ENCODE measurements at places on chromosomes 5 and 9. TPM values are rescaled to one million over a fixed set of nuclear protein-coding genes. Genes with fewer than 3 reads are reported as not detected.

CD74 gene
- 0.07 TPM for total RNA-seq

LHX2 gene
- not detected for total RNA-seq

ACSL6 gene
- total RNA-seq = not detected

PKD2L2 gene
- total RNA-seq = not detected

FOXI1 gene
- total RNA-seq = not detected

ISOC1 gene
- total RNA-seq = 24.9 TPM

C8G gene
- 0.67 TPM for total RNA-seq

GPR151 gene
- not detected for total RNA-seq

DNA sequence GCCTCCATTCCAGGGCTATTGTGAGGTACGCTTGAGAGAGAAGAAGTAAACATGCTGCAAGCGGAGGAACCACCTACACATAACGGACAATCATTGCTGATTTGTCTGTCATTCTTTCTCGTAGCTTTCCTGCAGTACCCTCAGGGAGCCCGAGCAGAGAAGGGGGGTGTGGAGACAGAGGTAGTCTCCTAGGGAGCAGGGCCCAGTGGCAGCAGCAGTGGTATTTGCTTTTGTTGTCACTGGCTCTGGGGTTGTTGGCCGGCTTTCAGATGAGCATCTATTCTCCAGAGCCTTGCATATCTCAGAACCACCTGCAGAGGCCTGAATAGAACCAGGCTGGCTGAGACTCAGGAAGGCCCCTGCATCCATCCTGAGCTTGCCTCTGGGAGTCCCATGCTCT lies 19.9 kb downstream of the ENHO start:
- DNase-seq = no peak

DNA sequence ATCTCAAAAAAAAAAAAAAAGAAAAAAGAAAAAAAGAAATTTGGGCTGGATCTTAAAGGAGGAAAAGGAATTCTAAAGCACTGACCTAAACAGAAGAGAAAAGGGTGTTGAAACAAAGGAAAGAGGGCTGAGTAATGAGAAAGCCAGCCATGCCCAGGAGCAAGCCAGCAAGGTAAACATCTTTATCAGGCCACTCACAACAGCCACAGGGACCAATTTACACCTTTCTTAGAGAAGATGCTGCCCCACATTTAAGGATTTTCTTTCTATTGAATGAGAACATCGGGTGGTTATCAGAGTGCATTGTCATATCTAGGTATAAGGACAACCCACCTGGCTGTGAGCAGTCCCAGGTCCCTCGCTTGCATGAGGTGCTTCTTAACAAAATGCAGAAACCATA lies 16.6 kb downstream of the LHFPL2 start:
- no peak for DNase-seq

DNA sequence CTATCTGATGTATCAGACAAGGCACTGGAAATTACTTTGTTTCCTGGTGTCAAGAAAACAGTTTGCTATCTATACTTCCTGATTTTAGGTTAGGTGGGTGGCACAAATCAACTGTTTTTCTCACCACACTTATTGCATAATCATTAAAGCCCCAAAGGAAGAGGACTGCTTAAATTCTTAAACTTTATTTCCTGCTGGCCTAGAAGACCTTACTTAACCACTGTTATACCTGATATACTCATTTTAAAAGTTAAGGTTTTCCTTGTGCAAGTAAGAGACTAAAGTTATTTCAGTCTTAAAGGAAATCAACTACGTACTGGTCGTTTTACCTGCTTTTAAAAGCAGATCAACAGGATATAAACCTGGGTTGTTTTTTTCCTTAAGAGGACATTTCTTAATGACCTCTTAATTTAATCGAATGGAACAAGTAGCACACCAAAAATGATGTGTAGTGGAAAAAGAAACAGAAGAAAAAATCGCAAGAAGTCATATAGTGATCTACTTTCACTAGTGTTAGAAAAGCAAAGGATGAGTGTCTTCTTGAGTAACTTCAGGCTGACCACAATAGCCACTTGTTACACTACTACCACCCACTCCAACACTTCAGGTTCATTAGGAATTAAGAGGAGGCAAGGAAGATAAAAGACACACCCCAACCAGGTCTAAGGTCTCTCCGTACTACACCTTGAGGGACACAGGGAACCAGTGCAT lies 974 bp downstream of the CLINT1 start:
- no peak for DNase-seq

- no peak for DNase-seq
Measured at GRCh38 chr5:150397782-150398721, 14.7 kb downstream of the CD74 start.

DNA sequence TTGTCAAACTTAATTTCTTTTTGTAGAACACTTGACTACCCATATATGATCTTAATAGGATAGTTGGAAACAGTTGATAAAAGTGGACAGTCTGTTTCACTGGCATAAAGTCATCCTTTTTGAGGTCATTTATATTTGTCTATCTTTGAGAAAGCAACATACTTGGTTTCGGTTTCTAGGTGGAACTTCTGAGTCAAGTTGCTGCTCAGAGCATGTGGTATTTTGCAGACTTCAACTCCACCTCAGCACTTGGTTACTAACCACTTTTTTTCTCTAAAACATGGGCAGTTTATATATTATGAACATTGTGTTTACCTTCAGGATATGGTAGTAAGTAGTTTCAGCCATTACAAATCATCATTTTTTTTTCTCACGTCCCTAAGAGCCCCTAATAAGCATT lies 1749.0 kb upstream of the C9orf72 start:
- no peak for DNase-seq

DNA sequence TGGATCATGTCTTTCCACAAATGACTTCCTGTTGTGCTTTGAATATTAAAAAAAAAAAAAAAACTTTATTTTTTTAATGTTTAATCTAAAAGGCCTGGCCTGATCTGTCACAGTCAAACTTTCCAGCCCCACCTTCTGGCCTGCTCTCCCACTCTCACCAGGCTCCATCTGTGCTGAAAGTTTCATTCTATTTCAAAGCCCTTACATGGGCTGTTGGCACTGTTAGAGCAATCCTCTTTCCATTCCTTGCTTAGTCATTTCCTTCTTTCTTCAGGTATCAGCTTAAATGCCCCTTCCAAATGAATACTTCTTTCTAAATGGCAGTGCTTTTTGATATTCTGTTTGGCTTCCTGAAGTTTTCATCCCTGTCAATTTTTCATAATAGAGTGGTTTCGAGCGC lies 1104.8 kb upstream of the C9orf72 start:
- no peak for DNase-seq

GRCh38 chr9:18106006-18106560 lies 367.9 kb upstream of the ADAMTSL1 start:
- DNase-seq = no peak

DNA sequence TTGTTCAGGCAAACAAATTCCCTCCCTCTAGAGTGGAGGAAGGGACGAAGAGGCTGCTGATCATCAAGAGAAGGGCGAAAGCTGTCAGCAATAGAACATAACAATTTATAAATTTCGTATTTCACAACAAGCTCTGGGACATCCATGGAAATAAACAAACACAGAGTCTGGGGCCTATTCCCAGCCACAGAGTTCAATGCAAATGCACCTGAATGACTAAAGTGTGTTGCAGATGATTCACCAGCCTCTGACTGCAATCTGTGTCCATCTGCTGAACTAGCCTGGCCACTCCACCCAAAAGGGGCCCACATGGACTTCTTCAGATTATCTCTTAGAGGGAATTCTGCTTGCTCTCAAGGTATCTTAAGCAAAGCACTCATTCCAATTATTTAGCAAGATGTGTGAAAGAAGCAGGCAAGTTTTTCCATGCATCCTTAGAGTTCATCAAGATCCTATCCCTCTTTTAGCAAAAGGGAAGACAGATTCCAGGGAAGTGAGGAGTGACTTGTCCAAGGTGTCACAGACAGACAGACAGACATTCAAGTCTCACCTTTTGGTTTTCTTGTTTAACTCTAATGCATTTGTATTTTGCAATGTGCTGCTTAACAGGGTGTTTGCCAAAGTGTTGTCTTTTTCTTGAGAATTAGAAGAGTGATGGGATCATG lies 307.8 kb upstream of the PAPPA start:
- no peak for DNase-seq

DNA sequence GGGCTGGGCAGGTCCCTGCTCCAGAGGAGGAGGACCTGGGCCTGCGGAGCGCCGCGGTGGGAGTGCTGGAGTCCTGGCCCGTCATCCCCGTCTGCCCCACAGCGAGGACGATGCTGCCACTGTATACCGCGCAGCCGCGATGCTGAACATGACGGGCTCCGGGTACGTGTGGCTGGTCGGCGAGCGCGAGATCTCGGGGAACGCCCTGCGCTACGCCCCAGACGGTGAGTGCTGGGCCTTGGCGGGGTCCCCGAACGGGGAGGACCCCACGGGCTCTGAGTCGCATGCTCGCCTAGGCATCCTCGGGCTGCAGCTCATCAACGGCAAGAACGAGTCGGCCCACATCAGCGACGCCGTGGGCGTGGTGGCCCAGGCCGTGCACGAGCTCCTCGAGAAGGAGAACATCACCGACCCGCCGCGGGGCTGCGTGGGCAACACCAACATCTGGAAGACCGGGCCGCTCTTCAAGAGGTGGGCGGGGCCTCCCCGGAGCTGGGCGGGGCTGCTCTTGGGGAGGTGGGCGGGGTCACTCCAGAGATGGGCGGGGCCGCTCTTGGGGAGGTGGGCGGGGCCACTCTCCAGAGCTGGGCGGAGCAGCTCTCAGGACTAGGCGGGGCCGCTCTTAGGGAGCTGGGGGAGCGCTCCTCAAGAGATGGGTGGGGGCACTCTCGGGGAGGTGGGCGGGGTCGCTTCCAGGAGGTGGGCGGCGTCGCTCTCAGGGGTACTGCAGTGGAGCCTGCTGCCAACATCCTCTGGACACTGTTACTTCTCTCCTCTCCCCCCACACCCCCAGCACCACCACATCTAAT lies 13.1 kb downstream of the LRRC26 start:
- no peak for DNase-seq

DNA sequence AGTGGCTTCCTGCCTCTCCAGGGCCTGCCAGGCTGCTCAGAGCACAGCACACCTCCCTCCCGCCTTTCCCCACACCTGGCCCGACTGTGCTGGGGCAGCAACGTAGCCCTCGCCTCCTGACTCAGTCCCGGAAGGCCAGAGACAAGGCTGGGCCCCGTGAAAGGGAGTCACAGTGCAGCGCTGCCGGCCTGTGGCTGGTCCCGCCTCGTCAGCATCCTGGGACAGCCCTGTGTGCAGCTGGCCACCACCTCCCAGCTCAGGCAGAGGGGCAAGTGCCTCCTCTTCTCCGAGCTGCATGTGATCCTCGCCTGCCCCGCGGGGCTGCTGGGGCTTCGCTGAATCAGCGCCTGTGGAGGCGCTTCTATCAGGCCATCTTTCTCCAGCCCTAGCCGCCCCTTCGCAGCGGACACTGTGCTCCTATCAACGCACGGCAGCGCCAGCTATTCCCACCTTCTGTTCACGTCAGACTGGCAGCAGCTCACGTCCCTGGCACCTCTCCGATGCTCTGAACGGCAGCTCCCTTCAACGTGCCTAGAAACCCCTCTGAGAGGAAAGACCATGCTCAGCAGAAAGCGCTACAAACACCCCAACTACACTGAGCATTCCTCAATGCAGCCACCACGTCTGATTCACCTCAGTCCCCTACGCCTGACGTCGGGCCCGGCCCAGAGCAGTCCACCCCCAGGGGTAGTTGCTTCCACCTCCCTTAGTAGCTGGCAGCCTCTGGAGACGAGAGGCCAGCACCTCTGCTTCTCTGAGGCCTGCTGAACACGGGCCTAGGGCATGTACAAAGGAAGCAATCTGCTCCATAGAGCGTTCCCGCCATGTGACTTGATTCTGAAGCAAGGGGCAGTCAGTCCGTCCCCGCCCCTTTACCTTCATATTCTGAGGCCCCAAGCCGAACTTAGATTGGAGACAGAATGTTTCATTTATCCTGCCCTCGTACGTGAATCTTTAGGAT lies 78.8 kb downstream of the GPR21 start:
- no peak for DNase-seq

- no peak for DNase-seq
Measured at GRCh38 chr5:135069016-135069770, 35.2 kb upstream of the PITX1 start.

DNA sequence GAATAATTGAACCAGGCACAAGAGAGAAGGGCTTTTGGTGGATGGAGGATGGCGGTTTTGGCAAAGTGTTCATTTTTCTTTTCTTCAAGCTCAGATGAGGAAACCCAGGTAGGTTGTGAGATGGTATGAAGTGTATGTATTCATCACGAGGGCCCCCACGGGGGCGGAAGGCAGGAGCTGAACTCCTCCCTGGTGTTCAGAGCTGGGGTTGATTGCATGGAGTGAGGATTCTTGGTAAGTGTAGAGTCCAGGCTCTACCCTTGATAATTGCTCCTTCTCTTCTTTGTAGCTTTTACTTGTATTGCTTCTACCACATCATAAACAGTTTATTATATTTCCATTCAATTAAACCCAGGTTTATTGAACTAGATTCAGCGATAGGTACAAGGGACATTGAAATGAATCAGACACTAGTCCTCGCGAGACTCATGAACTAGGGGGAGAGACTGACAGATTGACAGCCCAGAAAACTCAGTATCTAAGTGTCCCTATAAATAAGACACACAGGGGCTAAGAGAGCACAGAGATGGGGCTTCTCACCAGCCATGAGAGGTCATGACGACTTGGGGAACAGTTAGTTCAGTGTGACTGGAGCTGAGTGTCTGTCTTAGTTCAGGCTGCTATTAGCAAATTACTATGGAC lies 116.7 kb upstream of the KLF4 start:
- no peak for DNase-seq

DNA sequence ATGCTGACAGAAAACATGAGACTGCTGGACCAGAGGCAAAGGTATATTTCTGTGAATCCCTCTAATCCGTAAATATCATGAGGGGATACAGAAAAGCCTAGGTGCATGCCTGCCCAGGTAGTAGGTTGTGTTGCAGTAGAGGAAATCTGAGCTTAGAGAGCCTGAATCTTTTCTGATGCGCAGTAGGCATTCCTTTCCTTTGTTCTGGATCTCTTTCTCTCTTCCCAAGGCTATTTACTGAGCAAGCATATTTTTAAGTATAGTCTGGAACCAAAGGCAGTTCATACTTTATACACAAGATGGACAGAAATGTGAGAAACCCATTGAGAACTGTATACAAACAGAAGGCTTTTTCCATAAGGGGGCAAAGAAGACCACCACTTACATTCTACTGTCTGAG lies 359.3 kb downstream of the TMEM161B start:
- DNase-seq = no peak

DNA sequence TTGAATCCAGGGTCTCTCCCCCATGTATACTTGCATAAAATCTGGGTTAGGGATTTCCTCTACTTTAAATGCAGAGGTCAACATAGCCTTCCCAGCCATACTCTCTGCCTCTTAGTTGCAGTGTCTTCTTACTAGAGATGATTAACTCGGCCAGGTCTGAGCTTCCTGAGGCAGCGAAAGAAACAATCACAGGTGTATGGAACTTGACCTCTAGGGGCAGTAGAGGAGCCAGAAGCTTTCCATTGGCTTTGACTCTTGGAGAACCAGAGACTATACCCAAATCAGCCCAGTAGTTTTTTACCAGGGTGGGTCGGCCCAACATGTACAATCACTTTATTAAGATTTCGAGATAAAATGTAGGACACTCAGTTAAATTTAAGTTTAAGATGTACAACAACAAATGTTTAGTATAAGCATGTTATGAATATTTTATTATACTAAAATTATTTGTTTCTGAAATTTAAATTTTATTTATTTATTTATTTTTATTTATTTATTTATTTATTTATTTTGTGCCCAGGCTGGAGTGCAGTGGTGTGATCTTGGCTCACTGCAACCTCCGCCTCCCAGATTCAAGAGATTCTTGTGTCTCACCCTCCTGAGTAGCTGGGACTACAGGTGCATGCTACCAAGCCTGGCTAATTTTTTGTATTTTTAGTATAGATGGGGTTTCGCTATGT lies 48.0 kb upstream of the DMRT3 start:
- DNase-seq = no peak

GRCh38 chr5:7088849-7089248 lies 307.1 kb upstream of the ADCY2 start:
- DNase-seq = no peak

- no peak for DNase-seq
Measured at GRCh38 chr9:36935768-36936497, 98.1 kb downstream of the PAX5 start.
